ENCODE measurements at places on chromosomes 12 and 14.
A peak's percentile ranks its signal among the peaks of the same experiment; 100 is the strongest.

- peak; percentile 13 for DNase-seq
These were observed 54.3 kb upstream of the RIN3 start for GRCh38 chr14:92459030-92459949.

DNA sequence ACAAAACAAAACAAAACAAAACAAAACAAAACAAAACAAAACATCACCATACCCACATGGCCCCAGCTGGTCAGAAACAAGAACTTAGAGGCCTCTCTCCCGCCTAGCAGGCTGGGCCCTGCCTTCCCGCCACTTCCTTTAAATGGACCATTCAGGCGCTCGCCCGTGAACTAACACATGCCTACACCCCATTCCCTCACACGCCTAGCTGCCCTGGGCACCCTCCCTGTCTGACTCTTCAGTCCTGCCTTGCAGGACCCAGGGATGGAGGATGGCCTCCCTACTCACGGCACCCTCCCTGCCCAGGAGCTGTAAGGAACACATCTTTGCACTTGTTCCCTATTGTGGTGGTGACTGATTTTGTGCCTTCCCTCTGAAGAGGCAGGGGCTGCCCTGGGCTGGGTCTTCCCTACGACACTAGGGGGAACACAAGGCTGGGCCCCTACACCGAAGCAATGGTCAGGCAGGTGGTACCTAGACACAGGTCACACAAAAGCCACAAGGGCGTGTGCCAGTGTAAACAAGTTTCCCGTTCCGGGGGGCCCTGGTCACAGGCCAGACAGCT lies 21.5 kb downstream of the P2RX2 start:
- no peak for DNase-seq

- peak; percentile 53 for DNase-seq
These were observed 97.1 kb downstream of the DAD1 start for GRCh38 chr14:22491683-22492621.

- peak; percentile 78 for DNase-seq
These were observed 105.2 kb downstream of the MED13L start for GRCh38 chr12:116172224-116172849.

GRCh38 chr12:11973396-11973795 lies 97.3 kb upstream of the BCL2L14 start:
- no peak for DNase-seq

DNA sequence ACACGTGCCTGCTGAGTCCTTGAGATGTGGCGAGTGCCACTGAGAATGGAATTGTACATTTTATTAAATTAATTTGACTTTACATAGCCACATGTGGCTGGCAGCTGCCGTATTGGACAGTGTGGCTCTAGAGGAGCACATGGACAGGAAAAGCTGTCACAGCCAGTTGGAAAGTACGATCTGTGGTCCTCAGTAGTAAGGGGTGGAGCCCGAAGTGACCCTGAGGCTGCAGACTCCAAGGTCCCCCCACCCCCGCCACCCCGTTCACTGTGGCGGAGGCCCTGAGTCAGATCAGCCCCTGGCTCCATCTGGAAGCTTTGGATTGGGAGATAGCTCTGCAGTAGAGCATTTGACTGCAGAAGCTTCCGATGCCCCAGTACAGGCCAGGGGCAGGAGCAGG lies 25.8 kb upstream of the BEGAIN start:
- no peak for DNase-seq

DNA sequence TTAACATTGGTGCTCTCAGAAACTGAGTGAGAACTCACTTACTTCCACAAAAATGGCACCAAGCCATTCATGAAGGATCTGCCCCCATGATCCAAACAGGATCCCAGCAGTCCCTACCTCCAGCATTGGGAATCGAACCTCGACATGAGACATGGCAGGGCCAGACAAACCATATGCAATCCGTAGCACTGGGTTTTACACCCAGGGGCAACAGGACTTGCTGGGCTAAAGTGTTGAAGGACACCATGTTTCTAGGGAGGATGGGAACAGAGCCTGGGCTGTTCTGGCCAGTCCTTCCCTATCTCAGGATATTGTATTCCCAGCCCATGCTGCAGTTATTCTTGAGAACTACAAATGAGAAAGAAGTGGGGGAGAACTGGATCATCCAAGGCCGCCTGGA lies 36.6 kb downstream of the SERPINA3 start:
- DNase-seq: no peak

DNA sequence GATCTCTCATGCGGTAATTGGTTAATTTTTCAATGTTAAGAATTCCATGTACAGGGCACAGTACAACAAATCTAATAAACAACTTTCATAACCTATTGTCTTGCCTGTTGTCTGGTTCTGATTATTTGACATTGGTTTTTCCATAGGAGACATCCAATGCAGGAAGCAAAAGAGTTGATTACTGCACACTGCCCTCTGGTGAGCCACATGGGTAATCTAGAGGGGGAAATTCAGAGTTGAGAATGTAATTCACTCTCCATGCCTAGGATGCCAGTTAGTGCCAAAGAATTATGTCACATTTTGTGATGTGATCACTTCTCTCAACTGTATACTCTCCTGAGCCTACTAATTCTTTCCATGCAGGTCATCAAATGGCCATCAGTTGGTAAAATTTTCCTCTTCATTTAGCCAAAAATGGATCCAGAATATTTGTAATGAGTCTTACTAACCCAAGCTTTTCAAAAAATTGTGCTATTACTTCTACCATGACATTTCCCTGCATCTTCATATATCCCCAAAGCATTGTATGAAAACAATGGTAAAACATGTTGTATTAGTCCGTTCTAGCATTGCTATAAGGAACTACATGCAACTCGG lies 17.7 kb upstream of the CCDC91 start:
- DNase-seq: no peak

DNA sequence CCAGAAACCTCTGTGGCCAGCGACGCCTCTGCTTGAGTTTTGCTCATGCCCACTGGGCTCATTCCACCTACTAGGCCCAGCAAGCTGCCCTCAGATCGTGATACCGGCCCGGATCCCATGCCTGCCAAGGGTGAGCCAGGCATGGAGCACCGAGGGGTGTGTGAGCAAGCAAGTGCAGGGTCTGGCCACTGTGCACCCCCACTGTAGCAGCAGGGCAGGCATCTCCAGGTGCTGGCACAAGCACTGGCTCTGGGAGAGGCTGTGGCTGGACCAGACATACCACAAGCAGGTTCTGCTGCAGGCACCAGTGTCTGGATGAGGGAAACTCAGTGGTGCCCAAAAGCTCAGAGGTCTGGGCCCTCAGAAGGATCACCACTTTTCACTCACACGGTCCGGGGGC lies 20.6 kb downstream of the FAM186A start:
- DNase-seq: no peak

GRCh38 chr12:68962877-68963855 lies 30.2 kb upstream of the CPM start:
- no peak for DNase-seq

- DNase-seq: no peak
These were observed 47.1 kb downstream of the SENP1 start for GRCh38 chr12:48058771-48059170.

DNA sequence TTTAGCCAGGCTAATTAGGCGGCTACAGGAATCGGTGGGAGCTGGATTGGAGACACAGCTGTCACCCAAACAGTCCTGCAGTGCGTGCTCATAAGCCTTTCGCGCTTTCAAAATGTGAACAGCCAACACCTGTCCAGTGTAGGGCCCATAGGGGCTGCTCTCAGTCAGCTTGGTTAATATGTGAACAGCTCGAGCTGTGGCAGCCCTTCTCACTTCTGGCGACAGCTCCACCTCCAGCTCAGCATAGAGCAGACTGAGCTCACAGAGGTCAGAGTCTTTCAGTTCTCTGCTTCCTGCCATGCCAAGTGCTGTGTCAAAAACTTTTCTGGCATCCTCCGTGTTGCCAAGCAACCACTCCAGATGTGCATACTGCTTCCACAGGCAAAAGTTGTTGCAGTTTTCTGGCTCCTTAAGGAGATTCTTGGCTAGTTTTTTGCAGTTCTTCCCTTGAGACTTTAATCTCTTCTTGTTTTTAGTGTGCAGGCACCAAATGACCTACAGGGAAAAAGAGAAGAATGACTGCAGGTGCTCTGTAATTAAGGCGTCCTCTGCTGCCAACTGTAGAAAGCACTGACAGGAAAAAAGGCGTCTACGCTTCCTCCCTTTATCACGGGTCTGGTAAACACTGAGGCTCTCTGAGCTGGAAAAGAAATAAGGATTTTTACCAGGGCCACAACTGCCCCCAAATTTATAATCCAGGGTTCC lies 32.5 kb downstream of the PSMC1 start:
- no peak for DNase-seq

DNA sequence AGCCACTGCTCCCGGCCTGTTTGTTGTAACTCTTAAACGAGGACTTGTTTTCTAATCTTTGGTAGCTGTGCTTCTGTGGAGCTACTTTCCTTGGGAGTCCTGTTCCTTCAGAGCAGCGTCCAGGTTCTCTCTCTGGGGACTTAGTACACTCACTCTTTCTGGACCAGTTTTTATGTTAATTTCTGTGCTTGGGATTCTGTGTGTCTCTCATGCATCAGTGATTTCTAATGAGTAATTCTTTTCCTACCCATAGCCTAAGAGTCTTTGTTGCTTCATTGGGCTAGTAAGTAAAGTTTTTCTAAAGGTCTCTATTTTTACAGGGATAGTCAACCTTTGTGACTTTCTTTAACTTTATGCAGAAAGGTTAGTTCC lies 289.3 kb downstream of the FBXL14 start:
- no peak for DNase-seq

DNA sequence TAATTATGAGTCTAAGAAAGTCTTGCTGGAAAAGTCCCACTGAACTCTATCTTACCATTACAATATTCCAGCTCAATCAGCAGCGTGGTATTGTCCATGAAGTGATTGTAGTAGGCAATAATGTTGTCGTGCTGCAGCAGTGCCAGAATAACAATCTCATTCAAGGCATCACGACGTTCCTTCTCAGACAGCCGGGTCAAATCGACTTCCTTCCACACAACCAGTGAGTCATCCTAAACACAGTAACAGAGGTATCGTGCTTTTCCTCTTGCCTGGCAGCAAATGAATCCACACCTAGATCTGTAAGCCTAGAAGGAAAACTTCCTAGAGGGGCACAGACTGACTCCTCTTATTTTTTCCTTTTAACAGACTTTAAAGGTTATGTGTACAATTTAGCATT lies 2.9 kb downstream of the NEK9 start:
- peak; percentile 40 for DNase-seq
